ENCODE measurements at places on chromosomes 7 and 10.

DNA sequence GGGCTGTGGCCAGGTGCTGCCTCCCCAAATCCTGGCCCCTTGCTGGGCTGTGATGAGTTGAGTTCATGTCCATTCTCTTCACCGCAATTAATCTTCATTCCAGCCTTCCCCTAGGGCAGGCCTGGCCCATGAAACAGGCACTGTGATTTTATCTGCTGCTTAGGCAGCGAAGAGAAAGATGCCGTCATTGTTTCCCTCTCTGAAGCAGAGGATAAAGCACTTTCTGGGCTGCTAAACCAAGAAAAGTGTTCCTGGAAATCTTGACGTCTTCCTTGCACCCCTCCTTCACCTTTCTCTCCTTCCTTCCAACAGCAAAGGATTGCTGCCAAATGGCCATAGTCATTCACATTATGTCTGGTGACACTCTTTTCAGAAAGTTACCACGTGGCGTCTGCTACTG lies 265.9 kb downstream of the ZEB1 start:
- no peak for DNase-seq

- no peak for DNase-seq
These were observed 107.6 kb downstream of the ADCY1 start for GRCh38 chr7:45681596-45682357.

- DNase-seq: no peak
These were observed 160.5 kb downstream of the WDR37 start for GRCh38 chr10:1216574-1217236.

GRCh38 chr10:66982792-66983474 lies 57.1 kb downstream of the LRRTM3 start:
- no peak for DNase-seq

GRCh38 chr10:131134001-131134576 lies 177.4 kb downstream of the TCERG1L start:
- DNase-seq: no peak

GRCh38 chr10:121131426-121132265 lies 280.5 kb downstream of the WDR11 start:
- no peak for DNase-seq

Data from CD4-positive, alpha-beta T cell treated with Interleukin-15 for 1 hour (primary cell).